ENCODE measurements at places on chromosomes 5 and 9.

DNA sequence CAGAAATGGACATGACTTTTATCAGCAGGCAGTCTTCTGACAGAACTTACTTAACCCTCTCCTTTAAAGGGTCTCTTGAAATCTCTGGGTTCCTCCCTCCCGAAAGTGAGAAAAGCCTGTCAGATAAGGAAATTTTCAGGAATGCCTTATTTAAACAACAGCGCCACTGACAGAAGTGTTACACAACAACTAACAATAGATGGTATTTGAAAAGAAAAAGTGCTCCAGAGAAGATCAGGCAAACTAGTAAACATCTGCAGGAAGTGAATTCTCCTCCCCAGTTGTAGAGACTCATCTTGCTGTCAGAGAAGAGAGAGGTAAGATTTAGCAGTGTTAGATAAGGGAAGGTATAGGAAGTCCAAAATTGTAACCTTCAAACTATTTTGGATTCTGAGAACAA, 107.2 kb upstream of the NFIL3 start:
- DNase-seq = no peak

DNA sequence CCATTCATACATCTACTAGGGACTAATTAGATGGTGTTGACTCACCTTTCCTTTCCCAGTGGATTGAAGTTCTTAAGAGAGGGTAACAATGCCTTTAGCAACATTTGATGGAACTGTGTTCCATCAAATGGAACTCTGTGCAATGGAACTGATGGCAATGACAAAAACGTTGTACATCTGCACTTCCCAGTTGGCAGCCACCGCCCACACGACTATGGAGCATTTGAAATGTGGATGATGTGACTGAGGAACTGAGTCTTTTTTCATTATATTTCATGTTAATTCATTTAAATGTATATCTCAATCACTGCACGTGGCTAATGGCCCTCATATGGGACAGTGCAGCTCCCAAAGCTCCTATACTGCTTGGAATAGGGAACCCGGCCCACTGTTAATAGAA, 39.0 kb upstream of the ICE1 start:
- DNase-seq = no peak

DNA sequence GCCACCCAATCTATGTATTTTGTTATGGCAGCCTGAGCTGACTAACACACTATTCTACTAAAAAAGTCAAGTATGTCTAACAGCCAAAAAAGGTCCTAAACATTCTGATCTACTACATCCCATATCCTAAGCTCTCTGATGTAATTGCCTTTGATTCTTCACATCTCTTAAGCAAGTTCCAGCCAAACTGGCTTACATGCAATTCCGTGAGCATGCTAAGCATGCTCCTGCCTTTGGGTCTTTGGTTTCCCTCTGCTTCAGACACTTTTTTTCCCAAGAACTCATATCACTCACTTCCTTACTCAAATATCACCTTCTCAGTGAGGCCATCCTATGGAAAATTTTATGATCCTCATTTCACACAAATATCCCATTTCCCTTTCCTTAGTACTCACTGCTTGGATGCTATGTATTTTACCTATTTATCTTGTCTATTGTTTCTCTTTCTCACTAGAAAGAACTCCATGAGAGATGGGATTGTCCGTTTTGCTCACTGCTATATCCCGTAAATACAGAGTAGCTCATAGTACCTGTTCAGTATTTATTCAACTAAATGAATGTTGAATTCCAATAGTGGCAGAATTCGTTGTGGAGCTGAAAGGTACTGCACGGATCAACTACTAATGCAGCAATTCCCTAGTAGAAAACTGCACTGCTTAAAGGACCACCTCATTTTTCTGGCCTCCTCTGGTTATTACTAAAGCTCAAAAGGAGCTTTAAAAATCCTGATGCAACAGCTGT, 2.3 kb upstream of the SLC12A2 start:
- DNase-seq = no peak

- DNase-seq = no peak
Measured at GRCh38 chr5:144979516-144980264, 809.0 kb downstream of the KCTD16 start.

DNA sequence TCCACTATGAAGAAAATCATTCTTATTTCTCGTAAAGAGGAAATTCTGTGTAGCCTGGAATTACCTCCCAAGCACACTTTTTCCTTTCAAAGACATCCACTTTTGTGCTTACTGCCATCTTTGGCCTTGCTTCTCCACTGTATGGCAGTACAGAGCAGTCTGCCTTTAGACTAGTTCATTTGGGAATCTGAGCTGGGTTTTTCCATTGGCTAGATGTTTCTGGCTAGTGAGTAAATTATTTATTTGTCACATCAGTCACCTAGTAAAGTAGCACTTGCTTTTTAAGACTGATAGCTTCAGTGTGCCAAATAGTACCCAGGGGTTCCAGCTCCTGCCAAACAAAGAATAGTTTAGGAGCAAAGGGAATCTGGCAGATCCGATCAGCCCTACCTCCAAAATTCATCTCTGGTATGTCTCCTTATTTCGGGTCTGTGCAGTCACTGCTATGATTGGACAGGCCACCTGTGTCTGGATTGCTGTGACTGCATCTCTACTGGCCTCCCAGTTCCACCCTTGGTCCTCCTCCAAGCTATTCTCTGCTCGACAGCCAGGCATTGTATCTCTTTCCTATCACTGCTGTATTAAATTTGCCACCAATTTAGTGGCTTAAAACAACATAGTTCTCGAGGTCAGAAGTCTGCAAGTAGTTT, 97.6 kb downstream of the NUDT12 start:
- no peak for DNase-seq

DNA sequence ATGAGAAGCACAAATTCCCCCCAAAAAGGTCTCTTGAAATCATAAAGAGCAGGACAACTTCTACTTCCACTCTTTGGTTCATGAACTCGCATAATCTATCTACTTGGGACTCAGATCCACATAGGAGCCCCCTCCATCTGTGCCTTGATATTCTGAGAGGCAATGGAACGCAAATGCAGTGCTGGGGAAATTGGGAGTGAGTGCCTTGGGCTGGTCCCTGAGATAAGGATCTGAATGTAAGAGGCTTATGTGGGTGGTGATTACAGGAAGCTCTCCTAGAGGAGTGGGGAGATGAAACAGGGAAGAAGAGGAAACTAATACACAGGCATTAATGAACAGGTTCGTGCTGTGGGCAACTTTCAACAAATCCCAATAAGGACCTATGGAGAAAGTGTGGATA, 285.6 kb downstream of the RASEF start:
- DNase-seq = no peak

DNA sequence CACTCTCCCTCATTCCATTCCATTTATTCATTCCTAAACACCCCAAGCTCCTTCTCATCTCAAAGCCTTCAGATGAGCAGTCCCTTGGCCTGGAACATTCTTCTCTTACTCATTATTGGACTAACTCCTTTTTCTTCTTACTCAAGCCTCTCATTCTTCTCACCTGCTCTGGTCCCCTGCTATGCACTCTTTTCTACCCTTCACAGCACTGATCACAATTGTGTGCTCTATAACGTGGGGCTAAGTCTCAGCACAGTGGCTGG, 212.4 kb downstream of the MAPKAP1 start:
- DNase-seq = no peak

DNA sequence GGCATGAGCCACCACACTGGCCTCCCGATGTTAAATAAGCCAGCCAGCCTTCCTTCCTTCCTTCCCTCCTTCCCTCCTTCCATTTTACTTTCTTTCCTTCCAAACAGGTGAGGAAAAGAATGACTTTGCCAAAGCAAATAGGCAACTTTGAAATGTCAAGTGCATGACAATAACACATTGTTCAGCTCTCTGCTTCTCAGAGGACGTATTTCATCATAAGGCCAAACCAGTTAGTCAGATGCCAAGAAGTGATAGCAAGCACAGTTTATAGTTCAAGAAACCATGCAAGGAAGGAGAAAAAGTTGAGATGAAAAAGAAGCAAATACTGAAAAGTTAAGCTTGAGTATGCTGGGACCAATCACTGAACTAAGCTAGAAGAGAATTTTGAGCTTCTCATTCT, 29.5 kb downstream of the POU4F3 start:
- no peak for DNase-seq

DNA sequence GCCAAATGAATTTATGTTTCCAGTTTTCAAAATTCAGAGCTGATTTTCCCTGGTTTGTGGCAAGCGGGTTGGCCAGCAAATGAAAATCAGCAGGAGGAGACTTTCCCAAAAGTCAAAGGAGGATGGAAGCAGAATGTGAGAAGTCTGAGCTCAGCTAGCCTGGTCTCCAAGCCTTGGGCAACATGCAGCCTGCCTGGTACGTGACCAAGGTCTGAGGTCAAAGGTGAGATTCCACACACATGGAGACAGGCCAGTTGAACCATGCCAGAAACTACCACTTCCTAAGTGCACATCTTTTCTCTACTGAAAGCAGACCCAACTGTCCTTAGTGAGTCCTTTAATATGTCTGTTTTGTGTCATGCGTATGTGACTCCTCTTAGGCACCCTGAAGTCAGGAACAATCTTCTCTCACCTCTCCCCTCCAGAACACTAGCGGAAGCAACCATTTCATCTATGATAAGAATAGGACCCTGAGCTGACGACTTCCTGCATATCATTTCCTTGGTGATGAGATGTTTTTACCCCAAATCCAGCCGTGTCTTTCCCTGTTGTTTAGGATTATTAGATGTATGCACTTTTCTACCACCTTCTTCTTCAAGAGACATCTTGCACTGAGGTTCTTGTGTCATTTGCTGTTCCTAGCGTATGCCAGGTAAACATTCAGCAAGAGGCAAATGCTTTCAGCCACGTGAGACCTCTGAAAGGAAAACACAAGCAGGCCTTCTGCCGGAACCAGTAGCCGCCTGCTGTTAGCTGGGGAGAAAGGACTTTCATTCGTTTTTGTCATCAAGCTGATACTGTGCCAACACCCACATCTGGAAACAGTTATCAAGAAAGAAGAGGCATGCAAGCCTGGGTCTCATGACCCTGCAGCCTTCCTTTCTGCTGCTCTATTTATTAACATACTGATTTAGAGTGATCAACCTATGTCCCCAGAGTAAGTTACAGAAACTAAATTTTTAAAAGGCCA, 9.7 kb upstream of the TGFBI start:
- DNase-seq = no peak

GRCh38 chr9:133948561-133949485, 43.3 kb downstream of the VAV2 start:
- no peak for DNase-seq
